ENCODE measurements at places on chromosomes 3 and 15.

- DNase-seq = no peak
Measured at GRCh38 chr15:62777671-62778070, 264.9 kb upstream of the TPM1 start.

GRCh38 chr3:25053360-25053759, 374.7 kb upstream of the RARB start:
- no peak for DNase-seq

DNA sequence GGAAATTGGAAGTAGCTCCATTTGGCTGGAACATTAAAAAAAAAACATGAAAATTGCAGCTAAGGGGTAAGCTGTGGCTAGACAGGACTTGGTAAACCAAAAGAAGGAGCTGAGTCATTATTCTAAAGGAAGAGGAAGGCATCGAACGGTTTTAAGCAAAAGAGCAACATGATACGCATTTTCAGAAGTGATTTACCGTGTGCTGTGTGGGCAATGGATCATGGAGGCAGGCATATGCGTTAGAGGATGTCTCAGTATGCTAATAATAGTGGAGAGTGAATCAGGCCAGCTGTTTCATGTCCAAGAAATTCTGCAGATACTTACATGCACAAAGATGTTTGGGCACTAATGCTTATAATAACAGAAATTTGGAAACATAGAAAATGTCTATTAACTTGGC, 409.1 kb upstream of the ATP11B start:
- DNase-seq = no peak

- no peak for DNase-seq
Measured at GRCh38 chr3:41222501-41222900, 23.2 kb downstream of the CTNNB1 start.

- DNase-seq = no peak
Measured at GRCh38 chr3:124234852-124235252, 242.9 kb upstream of the ROPN1 start.

GRCh38 chr3:74535281-74535680, 79.2 kb downstream of the CNTN3 start:
- DNase-seq = no peak

GRCh38 chr15:80591938-80592825, 102.9 kb upstream of the ABHD17C start:
- DNase-seq = no peak

DNA sequence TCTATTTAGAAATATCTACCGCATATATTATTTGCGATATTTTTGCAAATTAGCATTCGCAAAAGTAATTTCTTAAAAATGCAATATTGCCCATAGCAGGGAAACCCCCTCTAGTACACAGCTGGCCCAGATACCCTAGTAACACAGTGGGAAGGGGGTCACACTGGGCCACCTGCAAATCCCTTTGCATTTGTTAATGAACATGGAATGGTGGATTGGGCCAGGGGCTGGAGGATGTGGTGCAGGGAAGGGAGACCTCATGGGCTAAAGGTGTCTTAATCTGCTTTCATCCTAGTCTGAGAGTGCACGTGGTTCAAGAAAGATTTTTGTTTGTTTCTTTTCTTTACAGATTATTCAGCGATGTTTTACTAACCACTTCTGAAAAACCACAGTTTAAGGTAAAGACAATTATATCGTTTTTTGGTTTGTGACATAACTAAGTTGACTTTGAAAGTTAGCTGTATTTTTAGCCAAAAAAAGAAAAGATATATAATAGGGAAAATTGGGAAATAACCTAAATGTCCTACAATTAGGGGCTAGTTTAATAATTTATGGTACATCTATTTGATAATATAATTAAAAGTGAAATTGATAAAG, 30.0 kb downstream of the PDHB start:
- DNase-seq = no peak

DNA sequence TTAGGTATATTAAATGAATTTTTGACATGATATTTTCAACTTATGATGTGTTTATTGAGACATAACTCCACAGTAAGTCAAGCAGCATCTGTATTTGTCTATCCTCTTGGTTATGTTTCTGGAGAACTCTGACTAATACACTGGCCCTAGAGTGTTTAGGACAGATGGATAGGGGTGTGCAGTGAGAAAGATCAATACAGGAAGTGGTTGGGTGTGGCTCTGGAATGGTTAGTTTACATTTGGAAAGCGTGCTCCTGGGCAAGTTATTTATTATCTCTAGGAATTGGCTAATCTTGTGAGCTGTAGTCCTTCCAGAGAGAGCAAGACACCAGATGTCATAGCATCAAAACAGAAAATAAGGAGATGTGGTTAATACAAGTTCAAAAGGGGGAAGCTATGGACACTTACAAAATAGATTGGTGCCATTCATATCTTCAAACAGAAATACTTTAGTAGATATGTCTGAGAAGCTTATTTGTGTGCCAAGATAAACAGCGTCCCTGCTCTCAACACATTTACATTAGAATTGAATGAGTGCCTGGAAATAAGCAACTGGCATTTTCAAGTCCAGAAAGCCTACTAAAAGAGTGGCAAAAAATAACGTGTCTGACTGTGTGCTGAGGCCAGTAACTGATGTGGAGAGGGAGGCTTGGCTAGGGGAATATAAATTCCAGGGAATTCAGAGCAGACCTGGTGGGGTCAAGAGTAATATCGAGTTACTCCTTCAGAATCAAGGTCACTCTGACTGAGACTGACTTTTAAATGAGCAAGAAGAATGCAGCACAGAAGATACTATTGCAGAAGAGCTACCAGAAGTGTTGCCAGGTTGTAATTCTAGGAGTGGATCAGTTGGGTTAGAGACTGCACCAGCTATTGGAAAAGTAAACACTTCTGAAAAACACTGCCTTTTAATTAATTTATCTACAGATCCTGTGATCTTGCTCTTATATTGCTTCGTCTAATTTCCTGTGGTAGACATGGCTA, 33.4 kb upstream of the PLAAT1 start:
- DNase-seq = no peak

DNA sequence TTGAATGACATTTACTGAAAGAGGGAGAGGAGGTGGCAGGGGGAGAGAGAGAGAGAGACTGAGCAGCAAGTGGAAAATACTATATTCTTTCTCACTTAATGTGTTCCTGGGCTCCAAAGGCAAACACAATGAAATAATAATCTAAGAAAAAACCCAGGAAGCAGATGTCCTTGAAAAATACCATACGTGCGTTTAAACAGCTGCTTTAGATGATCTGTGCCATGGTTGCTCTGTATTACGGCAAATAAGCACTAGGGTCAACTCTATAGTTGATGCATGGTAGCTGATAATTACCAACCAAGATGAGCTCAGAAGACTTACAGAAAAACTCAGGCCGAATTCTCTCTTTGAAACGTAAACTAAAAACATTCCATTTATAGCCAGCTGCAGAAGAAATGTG, 410.3 kb upstream of the TBL1XR1 start:
- DNase-seq = no peak

GRCh38 chr3:86782866-86783265, 208.1 kb downstream of the VGLL3 start:
- DNase-seq = no peak

GRCh38 chr3:62225051-62225450, 148.3 kb downstream of the FEZF2 start:
- no peak for DNase-seq

DNA sequence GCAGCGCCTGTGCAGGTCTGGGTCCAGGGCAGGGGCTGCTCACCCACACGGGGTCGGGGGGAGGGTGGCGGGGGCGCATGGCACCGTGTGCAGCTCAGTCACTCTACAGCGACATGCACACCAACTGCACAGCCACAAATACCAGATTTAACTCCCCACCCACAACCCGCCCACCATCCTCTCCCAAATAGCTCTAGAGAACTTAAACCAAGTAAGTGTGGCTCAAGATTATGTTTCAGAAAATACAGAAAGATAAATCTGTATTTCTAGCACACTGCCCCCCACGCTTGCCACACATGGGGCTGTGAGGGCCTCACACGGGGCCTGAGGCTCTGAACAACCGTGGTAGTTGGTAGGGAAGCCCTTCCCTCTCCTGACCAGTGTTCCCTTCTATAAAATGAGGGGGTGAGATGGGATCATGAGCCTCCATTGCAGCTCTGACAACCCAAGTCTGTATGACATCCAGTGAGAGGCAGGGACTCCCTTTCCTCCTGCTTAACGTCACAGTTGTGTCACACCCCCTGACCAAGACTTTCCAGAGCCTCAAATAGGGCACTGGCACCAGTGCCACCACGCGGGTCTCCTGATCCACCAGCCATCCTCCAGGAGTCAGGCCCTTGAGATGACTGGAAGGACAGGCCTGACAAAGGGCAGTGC, 23.1 kb downstream of the POC1A start:
- DNase-seq = no peak

DNA sequence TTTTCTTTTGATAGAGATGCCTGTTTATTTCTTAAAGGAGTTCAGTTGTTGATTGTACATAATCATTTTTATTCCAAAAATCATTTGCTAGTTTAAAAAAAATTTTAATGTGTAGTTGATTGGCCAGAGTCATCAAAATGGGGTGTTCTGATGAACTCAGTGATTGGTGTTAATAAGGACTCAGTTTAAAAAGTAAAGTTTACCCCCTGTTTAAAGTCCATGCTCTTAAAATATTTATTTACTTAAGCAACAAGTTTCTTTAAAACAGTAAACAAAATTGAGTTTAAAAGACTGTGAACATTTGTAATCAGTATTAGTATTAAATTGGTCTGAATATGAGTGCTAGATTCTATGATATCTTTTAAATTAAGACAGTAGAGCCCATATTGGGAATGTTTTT, 56.0 kb downstream of the MEF2A start:
- no peak for DNase-seq

GRCh38 chr3:49568965-49569364, 14.7 kb downstream of the BSN start:
- no peak for DNase-seq

GRCh38 chr15:78396976-78397375, 41.0 kb upstream of the IREB2 start:
- DNase-seq = peak; percentile 21

DNA sequence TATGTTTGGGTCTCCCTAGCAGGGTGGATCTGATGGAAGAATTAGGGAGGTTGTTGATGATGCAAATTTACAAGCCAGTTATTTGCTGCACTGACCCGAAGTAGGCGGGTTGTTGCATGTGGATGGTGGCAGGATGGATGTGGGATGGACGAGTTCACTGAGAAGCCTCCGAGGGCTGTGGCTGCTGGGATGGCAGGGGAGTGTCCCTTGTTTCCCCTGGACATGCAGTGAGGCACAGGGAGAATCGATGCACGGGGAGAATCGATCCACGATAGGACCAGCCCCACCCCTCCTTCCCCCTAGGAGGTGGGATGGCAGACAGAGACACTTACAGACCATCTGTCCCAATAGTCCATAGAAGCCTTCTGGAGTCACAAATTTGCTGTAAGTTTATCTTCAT, 31.0 kb upstream of the KLF13 start:
- DNase-seq = no peak

- no peak for DNase-seq
Measured at GRCh38 chr15:69797615-69798014, 300.1 kb downstream of the TLE3 start.

GRCh38 chr15:94930960-94931359, 699.6 kb downstream of the MCTP2 start:
- no peak for DNase-seq

DNA sequence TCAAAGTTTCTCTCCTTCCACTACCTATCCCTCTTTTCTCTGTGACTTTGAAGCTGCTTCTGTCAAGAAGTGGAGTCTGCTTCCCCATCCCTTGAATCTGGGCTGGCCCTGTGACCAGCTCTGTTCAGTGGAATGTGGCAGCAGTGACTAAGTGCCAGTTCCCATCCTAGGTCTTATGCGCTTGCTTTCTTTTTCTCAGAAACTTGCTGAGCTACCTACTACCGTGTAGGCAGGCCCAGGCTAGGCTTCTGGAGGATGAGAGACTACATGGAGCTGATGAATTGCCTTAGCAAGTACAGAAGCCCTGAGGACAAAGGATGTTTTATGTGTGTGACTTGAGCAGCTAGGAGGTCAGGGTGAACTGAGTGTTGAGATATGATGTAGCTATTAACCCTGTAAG, 123.2 kb downstream of the PDCD6IP start:
- DNase-seq = no peak

GRCh38 chr15:77791941-77792340, 159.2 kb upstream of the LINGO1 start:
- no peak for DNase-seq

GRCh38 chr3:9778143-9779074, 8.7 kb upstream of the CAMK1 start:
- DNase-seq = no peak

- no peak for DNase-seq
Measured at GRCh38 chr3:25349095-25349494, 79.0 kb upstream of the RARB start.

- DNase-seq = no peak
Measured at GRCh38 chr3:186354100-186354499, 7.9 kb downstream of the DGKG start.

DNA sequence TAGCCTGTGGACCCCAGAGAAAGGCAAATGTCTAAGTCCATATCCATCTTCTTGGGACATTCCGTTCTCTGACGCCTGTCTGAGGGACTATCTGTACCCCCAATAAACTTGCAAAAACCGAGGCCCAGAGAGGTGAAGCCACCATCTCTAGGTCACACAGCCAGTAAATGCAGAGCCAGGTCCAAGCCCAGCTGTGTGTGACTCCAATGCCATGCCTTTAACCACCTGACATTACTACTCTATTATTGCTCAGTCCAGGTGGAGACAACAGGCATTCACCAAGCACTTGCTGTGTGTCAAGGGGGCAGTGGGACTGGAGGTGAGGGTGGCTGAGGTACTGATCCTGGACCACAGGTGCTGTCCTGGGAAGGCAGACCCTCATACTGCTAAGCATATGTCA, 25.4 kb downstream of the CYP8B1 start:
- no peak for DNase-seq

- DNase-seq = no peak
Measured at GRCh38 chr3:37704064-37704463, 157.6 kb upstream of the CTDSPL start.

GRCh38 chr3:25117005-25117593, 311.0 kb upstream of the RARB start:
- no peak for DNase-seq

- no peak for DNase-seq
Measured at GRCh38 chr3:149581248-149581647, 76.6 kb downstream of the WWTR1 start.

GRCh38 chr3:156787926-156788663, 38.1 kb upstream of the LEKR1 start:
- no peak for DNase-seq

GRCh38 chr15:78414621-78415250, 23.3 kb upstream of the IREB2 start:
- DNase-seq = no peak

DNA sequence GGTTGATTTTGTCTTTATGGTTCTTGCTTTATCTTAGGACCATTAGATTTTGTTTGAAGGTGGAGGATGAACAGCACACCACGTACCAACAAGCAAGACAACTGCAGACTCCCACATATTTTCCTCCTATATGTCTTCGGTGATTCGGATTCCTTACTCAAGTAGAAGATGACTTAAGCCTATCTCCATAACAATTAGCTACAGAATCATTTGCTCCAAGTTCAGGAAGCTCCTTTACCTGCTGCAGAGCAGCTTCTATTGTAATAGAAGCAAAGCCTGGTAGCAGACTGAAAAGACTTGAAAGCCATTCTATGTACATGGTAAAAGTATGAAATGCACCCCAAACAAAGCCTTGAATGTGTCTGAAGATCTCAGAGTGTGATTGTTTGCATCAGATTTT, 229.0 kb downstream of the SOX2 start:
- no peak for DNase-seq

- DNase-seq = no peak
Measured at GRCh38 chr15:58410353-58410752, 21.4 kb upstream of the LIPC start.

GRCh38 chr3:44877333-44877732, 2.9 kb downstream of the TGM4 start:
- no peak for DNase-seq

GRCh38 chr3:49727924-49728361, 4.2 kb upstream of the GMPPB start:
- DNase-seq = no peak

All from substantia nigra (tissue), 51 donors.